ENCODE measurements at places on chromosomes 6 and 20. TPM values are rescaled to one million over a fixed set of nuclear protein-coding genes. Genes with fewer than 3 reads are reported as not detected.

The CLDN20 gene
- not detected for total RNA-seq

- no peak for DNase-seq
Observed at GRCh38 chr6:37993596-37993995, 174.1 kb downstream of the ZFAND3 start.

DNA sequence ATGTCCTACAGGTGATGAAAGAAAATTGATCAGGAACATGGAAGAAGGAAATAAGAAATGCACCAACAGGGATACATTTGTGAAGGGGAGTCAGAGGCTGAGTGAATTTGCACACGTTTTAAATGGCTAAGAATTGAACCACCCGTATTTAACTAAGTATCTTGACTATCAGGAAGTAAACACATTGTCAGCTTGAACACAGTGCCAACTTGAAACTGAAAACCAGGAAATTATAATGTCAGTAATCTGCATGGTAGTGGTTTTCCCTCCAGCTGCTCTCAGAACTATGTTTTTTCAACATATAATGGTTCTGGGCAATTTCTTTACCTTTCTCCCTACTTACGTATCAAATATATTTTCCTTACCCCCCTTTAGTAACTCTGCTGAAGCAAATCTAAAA lies 366.5 kb upstream of the POU3F2 start:
- DNase-seq = no peak

DNA sequence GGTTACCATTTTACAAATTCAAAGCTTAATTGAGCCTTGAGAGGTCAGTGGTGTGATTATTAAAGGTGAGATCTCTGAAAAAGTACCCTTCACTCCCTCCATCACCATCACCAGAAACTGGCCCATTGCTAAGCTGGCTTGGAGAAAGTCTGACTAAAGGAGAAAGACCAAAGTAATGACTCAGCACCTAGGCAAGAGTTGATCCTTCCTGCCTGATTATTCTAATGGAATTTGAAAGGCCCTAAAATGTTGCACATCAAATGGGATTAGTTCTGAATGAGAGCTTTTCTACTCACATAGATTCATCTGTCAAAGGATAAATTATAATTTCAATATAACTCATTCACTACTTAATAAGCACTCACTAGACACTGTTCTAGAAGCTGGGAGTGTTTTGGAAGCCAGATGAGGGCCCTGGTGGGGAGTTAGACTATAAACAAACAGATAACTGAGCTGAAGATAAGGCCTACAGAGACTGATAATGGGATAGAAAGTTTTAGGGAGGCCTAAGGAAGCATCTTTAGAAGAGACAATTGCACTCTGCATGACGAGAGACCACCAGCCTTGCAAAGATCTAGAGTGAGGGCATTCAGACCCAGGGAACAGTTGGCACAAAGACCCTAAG lies 366.7 kb downstream of the SYNE1 start:
- DNase-seq = no peak

DNA sequence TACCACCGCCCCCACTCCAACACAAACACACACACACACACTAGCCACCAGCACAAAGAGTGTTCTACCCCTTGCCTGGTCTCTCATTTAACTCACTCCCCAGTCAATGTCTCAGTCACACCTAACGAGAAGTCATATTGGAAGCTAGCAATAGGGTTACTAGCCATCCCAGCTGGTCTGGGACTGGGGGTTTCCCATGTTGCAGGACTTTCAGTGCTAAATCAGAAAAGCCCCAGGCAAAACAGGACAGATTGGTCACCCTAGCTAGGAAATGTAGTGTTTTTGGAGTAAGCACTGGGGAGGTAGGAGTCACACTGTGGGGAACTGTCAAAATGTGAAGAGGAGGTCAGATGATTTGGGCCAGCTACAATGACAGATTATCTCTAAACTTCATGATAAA lies 158.1 kb downstream of the UNC5CL start:
- no peak for DNase-seq

The EFCAB8 gene
- not detected for total RNA-seq

The STMND1 gene
- not detected for total RNA-seq

DNA sequence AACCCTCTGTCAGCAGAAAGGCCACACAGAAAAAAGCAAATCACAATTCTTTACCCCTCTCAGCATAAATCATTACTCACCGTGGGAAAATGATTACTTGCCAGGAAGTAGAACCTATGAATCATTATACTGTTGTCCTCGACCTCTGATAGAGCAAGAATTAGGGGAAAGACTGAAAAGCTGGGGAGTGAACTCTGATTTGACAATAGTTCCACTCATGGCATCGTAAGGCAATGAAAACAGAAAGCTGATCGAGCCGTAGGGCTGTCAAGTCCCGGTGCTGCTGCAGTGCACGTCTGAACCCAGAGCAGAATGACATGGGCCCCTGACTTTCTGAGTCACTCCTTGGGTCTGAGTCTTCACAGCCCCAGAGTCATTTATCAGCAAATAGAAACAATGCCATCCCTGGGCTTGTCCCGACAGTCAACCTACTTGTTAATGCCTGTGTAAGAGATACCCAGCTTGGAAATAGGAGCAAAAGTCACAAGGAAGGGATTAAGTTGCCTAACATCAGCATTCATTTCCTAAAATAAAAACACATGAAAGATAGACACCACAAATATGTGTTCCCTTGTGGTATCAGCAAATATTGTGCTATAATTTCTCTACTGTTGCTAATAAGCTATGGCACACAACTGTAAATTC lies 224.8 kb upstream of the MARCKS start:
- no peak for DNase-seq

The ZBTB24 gene
- total RNA-seq = 14.8 TPM

DNA sequence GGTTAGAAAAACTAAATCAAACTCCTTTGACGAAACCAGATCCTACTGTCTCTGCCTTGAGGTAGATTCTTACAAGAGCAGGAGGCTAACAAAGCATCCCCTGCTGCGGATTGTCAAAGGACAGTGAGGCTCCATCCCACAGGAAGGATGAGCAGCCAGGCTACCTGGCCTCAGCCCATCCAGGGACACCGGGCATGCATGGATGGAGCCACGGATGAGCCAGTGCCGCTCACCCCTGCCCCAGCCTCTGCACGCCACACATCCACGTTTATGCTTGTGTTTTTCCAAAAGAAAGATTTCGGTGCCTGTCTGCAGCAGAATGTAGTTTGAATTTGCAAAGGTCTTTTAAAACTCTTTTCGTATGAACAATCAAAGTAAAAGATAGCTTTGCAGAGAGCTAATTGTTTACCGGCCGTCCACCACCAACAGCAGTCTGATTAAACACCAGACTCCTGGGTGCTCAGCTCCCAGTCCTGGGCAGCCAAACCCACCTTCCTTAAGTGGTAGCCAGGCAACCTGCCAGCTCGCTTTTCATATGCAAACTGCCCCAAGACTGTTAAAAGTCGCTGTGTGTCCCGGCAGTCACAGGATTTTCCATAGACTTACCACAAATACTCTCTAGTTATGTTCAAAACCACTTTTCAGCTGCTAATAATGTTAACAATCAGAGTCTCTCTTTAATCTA lies 999 bp downstream of the THBS2 start:
- DNase-seq = no peak

DNA sequence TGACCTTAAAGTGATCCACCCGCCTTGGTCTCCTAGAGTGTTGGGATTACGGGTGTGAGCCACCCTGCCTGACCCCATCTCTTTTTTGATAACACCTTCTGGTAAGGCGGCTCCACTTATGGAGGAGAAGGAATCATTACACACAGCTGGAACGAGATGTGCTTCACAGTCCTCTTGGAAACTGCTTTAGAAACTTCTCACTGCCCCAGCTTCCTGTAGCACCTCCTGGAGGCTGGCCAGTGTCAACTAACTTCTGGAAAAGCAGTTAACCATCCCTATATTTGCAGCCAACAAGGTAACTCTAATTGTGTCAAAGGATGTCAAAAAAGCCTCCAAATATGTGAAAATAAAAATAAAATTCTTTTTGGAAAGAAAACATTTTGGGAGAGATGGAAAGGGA lies 48.8 kb upstream of the BCLAF1 start:
- DNase-seq = no peak

- DNase-seq = no peak
Observed at GRCh38 chr6:25009393-25009710, 73.6 kb upstream of the RIPOR2 start.

DNA sequence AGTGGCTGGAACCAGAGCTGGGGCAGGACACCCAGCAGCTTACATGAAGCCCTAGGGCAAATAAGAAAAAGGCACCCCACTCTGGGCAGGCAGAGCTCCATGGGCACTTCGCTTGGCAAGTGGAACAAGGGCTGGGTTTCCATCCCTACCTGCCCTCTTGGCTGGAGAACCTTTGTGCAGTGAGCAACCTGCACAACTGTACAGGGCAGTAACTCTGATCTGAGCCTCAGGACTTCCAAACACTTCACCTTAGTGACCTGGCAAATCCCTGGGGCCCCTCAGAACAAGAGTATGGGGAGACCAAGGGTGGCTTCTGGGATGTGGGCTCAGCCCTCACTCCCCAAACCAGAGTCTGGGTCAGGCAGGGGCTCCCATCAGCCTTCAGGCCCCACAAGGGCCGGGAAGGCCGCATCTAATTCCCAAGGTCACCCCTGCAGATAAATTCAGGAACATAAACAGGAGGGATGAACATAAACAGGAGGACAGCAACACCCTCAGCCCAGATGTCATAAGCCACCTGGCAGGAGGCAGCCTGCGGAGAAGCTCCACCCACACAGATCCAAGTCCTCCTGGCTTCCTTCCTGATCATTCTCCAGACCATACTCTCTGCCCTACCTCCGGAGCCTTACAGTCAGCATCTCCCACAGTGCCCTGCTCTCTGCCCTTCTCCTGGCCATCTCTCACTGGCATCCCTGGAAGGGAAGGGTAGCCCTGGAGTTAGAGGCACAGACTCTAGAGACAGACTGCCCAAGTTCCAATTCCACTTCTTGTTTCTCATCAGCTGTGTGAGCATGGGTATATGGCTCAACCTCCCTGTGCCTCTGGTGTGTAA lies 37.5 kb downstream of the HNF4A start:
- no peak for DNase-seq

The AKAP7 gene
- 212 TPM for total RNA-seq

DNA sequence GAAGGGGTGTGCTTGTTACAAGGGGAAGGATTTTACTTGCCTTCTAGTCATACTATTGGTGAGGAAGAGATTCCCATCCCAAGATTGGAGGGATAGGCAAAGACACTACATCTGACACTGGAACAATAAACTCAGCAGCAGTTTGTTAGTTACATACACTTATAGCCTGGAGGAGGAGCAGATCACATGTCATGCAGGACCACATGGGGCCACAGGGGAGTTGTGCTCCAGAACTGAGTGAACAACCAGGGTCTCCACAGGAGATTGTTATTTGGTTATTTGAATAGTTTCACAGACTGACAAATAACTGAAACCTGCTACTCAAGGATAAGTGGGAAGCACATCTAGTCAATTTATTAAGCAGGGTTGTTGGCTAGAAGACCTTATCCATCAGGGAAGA lies 559.4 kb upstream of the MANEA start:
- DNase-seq = no peak

- no peak for DNase-seq
Observed at GRCh38 chr20:57439432-57439831, 48.2 kb downstream of the RBM38 start.

DNA sequence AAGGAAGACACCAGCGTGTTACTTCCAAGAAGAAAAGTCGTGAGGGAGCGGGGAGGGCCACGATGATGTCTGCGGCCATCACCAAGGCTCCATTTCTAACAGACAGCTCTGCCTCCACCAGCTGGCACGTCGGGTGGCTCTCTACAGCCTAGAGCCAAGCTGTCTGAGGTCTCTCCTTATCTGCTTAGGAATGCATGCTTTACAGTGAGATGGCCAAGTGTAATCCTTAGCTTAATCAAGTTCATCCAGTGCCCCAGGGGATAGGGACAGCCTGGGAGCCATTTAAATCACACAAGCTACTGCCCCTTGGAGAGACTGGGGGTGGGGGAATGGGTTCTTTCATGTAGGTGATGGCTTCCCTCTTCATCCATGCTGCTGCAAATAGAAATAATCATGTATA lies 213.8 kb upstream of the CST7 start:
- no peak for DNase-seq

DNA sequence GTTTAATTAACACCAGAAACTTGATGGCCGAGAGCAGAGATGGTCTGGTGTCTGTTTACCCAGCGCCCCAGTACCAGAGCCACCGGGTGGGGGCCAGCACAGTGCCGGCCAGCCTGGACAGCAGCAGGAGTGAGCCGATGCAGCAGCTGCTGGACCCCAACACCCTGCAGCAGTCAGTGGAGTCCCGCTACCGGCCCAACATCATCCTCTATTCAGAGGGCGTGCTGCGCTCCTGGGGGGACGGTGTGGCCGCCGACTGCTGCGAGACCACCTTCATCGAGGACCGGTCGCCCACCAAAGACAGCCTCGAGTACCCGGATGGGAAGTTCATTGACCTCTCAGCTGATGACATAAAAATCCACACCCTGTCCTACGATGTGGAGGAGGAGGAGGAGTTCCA lies 73.7 kb downstream of the SYNDIG1 start:
- DNase-seq = no peak

The SYCP2 gene
- total RNA-seq = 4.1 TPM

- no peak for DNase-seq
Observed at GRCh38 chr6:9610620-9611415, 804.1 kb downstream of the TFAP2A start.

- no peak for DNase-seq
Observed at GRCh38 chr6:151357758-151358436, 33.5 kb downstream of the ZBTB2 start.

GRCh38 chr20:58012731-58013510 lies 215.5 kb downstream of the ANKRD60 start:
- no peak for DNase-seq

GRCh38 chr20:63594043-63594561 lies 20.1 kb upstream of the HELZ2 start:
- DNase-seq = no peak

DNA sequence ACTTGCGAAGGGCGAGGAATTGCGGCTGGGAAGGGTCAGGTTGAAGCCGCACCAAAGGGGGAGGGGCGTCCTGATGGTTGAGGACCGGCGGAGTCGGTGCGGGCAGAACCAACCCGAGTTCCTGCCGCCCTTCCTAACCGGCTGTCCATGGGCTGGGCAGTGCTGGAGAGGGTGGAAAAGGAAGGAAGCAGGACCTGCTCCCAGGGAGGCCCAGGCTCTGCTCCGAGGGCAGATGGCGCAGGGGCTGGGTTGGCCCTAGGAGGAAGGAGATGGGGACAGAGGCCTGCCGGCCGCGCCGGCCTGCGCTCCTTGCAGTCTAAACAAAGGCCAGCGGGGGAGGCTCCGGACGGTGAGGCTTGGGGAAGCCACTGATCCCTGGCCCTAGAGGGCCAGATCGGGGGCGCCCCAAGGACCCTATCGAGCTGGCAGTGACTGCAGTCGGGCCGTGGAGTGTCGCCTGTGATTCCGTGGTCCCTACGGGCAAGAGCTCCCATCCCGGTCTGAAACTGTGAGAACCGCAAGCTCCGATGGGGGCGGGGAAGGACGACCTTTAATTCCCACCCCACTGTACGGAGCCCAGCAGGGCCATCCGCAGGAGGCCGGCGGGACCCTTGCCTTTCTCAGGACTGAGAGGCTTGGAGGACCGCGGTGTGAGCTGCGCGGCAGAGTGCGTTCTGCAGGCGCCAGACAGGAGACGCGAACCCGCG lies 39.4 kb downstream of the YTHDF1 start:
- DNase-seq = peak; percentile 35
